ENCODE measurements at places on chromosomes 12 and 14. TPM values are rescaled to one million over a fixed set of nuclear protein-coding genes. Genes with fewer than 3 reads are reported as not detected.

Gene FSCB
- polyA plus RNA-seq = not detected

Gene CHST11
- 22.7 TPM for polyA plus RNA-seq

Gene CBLN3
- 0.72 TPM for polyA plus RNA-seq

- no peak for DNase-seq
Observed at GRCh38 chr12:67223225-67223624, 45.9 kb upstream of the CAND1 start.

GRCh38 chr12:6765634-6766581, at the start of gene PTMS:
Gene PTMS (plus strand): TSS chr12:6766363. CDS start chr12:6766706, 343 bp downstream.
- peak; percentile 88 for DNase-seq

DNA sequence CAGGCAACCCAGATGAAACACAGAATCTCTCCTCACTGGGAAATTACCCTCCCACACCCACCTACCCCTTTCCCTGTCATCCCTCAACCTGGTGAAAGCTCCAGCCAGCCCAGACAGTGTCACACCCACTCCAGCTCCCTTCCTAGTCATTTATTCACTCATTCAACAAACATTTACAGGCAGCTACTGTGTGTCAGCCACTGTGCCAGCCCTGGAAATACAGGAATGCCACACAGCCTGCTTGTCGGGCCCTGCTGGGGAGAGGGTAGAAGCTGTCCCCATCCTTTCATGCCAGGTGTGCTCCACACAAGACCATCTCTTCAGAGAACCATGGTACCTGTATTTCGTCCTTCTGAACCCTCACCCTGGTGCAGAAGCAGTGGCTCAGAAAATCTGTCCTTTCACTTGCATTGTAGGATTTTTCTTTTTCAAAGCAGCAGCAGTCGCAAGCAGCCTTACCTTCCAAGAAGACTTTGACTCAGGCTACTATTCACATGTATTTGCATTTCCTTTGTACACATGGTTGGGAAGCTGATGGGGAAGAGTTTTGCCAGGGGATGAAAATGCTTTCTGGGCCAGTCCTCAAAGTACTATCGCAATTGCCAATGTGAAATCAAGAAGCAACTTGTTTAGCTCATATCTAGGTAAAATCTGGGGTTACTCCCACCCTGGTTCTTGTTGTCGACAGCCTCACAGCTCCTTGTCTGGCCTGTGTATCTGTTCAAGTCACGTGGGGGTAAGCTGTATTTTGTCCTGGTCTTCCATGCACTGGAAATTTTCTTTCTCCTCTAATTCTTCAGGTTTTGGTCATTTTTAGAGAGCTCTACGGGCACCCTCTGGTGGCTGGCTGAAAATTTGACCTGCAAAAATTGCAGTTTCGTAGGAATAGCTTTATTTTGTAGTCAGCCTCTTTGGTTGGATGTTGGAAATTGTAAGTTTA, 147.4 kb upstream of the EGLN3 start:
- peak; percentile 47 for DNase-seq

GRCh38 chr14:33534632-33535031, 416.2 kb downstream of the EGLN3 start:
- DNase-seq = no peak

DNA sequence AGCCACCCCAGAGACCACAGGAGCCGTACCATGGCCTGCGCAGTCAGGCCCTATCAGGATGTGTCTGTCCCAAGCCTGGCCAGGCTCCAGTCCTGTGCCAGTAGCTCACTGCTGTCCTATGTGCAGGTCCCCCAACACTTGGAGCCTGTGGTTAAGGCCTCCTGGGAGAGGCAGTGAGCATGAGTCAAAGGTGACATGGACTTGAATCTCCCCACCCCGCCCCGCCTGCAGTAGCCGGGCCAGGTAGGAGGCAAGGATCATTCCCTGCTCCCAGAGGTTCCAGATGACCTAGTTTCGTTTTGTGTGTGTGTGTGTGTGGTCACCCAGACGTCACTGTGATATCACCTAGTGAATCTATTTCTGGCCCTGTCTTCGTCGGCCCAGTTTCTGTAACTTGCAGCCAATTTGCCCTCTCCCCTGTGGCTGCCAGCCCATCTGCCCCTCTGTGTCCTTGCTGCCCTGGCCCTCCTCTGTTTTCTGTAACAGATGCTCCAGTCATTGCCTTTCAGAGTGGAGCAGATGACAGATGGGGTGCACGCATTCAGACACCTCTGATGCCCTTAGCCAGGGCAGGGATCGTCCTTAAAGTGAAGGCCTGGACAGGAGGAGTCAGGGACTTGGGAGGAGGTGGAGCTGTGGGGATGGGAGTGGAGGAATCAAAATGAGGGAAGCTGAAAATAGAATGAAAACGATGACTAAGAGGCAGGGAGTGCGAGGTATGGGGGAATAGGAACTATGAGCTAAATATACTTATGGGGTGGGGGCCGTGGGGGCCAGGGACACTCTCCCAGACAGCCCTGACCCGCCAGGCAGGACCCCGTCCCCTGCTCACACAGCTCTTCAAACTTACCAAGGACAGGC, 37.4 kb downstream of the SLC6A12 start:
- no peak for DNase-seq

DNA sequence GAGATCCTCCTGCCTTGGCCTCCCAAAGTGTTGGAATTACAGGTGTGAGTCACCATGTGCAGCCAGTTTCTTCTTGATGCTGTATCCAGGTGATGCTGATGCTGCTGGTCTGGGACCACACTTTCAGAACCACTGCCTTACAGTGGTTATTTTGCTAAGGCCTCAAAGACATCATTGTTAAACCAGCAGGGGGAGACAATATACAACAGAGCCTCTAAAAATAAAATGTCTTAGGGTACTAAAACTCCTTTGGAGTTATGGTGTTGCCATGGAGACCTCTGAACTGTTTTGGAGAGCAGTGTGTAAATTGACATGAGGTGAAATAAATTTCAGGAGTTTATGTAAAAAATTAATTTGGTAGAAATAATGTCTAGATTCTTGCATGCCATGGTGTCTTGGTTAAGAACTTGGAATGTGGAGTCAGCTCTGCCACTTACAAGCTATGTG, 1.1 kb upstream of the ARG2 start:
- no peak for DNase-seq

Gene SPATS2
- 19.2 TPM for polyA plus RNA-seq

- peak; percentile 82 for DNase-seq
Observed at GRCh38 chr14:37587881-37588666, 7.0 kb downstream of the FOXA1 start.

GRCh38 chr14:89851106-89851505, 103.4 kb downstream of the EFCAB11 start:
- no peak for DNase-seq

Gene LDHB
- 616 TPM for polyA plus RNA-seq

GRCh38 chr12:70854881-70855568, 65.5 kb downstream of the PTPRR start:
- DNase-seq = no peak

DNA sequence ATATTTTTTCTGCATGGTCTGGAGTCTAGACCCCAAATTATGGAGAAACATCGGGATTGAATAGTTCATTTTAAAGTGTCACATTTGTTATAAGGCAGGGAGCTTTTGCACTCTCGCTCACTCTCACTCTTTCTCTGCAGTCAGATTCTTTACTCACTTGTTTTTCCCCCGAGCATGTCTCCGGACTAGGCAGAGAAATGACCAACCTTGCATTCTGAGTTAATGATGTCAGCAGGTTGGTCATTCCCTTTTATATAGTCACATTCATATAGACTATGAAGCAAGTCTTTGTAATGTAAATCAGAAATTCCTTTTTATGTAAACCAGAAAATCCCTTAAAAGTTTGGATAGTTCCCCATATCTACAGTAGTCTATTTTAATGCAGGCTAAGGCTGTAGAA, 4.1 kb downstream of the C12orf75 start:
- no peak for DNase-seq

GRCh38 chr12:132129007-132129406, 15.1 kb downstream of the DDX51 start:
- no peak for DNase-seq

GRCh38 chr12:31658471-31659086, 909 bp upstream of the ETFBKMT start:
- no peak for DNase-seq

Gene RIMKLB
- polyA plus RNA-seq = 38.0 TPM

- no peak for DNase-seq
Observed at GRCh38 chr14:52918486-52918885, 32.4 kb downstream of the FERMT2 start.

- DNase-seq = no peak
Observed at GRCh38 chr14:69559581-69560011, 15.1 kb downstream of the CCDC177 start.

Gene CELA1
- polyA plus RNA-seq = 0.09 TPM

GRCh38 chr12:74538491-74539258, 1.0 kb downstream of the ATXN7L3B start:
- no peak for DNase-seq

Gene TAS2R9
- not detected for polyA plus RNA-seq

Gene TBX3
- 0.09 TPM for polyA plus RNA-seq

- no peak for DNase-seq
Observed at GRCh38 chr14:22748631-22749068, 17.8 kb upstream of the OXA1L start.

GRCh38 chr12:23703051-23703450, 246.4 kb downstream of the SOX5 start:
- DNase-seq = no peak

GRCh38 chr12:10590966-10591365, 22.4 kb downstream of the MAGOHB start:
- no peak for DNase-seq

DNA sequence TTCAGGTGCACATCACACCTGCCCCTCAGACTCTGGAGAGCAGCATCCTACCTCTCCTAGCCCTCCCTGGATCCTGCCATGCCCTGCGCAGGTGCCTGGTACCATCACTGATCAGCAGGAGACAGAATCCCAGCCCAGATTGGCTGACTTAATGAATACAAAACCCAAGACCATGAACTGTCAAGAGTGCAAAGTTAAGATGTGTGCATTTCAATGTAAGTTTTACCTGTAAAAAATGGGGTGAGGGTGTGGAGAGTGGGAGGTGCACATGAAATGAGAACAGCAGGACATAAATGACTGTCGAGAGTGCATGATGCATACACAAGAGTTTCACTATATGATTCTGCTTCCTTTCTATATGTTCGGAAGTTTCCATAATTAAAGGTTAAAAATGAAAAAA, 57.9 kb upstream of the GPR68 start:
- DNase-seq = no peak

GRCh38 chr12:1246637-1247036, 255.6 kb downstream of the ERC1 start:
- no peak for DNase-seq

Gene FAM216A
- 24.6 TPM for polyA plus RNA-seq

Gene SERPINA5
- 1.8 TPM for polyA plus RNA-seq

Gene RPL10L
- polyA plus RNA-seq = not detected

DNA sequence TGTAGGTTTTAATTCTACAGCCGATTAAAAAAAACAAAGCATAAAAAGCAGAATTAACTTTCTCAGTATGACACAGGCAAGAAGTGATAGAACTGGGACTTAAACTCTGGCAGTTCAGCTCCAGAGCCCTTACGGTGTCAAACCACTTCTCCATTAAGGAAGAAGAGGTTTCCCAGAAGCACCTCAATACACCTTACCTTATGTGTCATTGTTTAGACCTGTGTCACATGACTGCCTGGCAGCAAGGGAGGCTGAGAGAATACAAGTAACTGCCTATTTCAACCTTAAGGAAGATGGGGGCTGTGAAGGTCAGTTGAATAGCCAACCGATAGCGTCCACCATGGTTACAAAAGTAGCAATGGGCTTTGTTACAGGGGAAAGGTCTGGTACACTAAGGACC, 54.6 kb upstream of the ARHGAP5 start:
- DNase-seq = no peak

DNA sequence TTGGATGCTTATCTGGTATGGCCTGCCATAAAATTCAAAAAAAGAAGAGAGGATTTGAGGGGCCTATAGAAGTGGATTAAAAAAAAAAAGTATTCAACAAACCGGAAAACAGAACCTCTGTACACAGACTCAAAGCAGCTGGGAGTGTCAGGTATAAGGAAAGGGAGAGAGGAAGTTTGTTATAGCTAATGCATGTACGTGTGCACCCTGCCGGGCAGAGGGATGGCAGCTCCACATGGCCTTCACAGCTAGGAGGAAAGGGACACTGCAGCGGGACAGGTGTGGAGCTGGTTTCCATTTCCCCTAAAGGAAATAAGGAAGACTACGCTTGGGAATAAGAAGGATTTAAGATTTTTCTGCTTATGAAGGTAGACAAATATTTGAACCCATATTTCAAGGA, 21.5 kb downstream of the SLC7A8 start:
- DNase-seq = no peak

GRCh38 chr12:91854725-91855124, 290.9 kb downstream of the BTG1 start:
- no peak for DNase-seq

GRCh38 chr12:10159280-10159679, 12.7 kb downstream of the OLR1 start:
- no peak for DNase-seq

DNA sequence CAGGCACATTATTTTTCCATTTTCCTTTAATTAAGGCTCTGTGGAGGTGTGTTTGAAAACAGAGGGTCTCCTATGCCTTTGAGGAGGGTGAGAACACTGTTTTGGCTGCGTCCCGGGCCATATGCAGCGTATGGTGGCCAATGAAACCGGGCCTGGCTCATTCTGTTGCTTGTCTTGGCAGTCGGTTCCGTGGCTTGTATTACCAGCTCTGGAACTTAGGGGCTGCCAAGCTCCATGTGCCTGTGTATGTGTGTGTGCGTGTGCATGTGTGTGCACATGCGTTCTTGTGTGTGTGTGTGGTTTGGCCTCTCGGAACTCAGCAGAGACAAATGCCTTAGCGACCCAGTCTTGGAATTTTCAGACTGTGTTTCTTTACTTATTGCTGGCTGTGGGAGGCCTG, 2.7 kb downstream of the JDP2 start:
- no peak for DNase-seq

Data from H1 (cell line).